RKO (cell line): ENCODE measurements at places on chromosomes 6 and 20.

GRCh38 chr6:56890683-56891429 is 64.1 kb upstream of the BEND6 start:
- peak; percentile 63 for DNase-seq

DNA sequence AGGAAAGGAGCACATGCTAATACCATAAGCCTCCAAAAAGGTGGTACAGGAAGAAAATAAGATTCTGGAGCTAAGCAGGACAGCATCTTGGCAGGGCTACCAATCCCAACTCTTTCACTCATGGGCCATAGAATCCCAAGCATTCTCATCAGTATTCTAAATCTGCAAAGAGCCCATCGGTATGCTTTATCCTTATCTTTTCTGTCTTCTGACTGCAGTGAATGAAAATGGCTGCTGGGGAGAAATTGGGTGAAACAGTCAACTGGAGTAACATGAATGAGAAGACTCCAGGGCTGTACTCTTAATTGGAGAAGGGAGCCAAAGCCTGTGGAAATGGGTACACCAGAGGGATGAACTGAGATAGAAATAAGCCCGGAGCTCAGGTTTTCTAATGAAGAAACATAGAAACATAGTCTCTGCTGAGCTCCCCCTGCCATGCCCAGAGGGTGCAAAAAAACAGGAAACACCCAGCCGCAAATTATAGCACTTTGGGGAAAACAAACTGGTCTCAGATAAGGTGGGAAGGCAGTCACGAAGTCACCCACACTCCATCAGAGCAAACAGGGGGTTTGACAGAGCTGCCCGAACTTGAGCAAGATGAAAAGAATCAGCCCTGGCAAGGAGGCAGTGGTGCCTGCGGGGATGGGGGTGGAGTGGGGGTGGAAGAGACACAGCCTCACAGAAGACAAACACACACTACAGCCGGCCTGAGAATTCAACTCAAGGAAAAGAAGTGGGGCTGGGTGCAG is 35.4 kb upstream of the E2F3 start:
- no peak for DNase-seq

DNA sequence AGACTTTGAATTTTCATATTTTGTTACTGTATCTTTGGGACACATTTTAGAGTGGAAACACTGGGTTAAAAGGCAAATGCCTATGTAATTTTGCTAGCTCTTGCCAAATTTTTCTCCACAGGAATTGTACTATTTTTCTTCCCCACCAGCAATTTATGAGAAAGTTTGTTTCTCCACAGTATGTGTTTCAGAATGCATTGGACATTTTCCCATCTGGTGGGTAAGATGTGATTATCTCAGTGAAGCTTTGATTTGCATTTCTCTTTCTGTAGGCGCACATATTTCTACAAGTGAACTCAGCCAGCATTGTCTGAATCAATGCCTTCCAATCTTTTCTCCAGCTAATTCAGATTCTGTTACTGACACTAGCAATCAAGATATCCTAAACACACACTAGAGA is 157.8 kb downstream of the RCAN2 start:
- no peak for DNase-seq

DNA sequence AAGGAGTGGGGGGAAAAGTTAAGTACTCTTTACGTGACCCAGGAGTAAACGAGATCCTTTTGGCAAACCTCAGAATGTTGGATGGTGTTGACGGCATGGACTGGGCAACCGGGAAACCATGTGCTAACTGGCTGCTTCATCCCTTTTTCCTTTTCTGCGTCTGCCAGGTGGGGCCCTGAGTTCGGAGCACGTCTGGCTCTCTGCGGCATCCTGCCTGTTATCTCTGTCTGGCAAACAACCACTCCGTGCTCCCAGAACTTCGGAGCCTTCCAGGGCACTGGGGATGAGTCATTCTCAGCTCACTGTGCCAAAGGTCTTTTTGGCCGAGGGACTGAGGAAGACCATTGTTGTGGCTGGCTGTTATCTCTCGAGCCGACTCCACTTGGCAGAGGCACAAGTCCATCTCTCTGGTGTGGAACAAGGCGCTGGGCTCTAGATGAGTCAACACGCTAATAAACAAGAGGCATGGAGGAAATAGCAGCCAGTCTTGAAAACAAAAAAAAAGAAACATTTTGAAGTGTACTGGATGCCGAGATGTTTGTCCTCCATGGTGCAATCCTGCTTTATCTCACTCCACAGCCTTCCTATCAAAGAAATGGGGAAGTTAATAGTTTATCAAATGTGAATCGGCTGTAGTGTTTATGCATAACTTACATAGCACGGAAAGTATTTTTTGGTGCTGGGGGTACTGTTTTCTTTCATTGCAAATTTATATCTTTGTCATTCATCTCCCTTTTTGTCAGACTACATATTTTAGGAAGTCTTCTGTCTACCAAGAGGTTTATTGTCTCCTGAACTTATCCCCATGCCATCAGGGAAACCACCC is 64.6 kb upstream of the TXNDC5 start:
- peak; percentile 11 for DNase-seq

- DNase-seq: no peak
These were observed 259.8 kb upstream of the FLRT3 start for GRCh38 chr20:14597206-14597715.

DNA sequence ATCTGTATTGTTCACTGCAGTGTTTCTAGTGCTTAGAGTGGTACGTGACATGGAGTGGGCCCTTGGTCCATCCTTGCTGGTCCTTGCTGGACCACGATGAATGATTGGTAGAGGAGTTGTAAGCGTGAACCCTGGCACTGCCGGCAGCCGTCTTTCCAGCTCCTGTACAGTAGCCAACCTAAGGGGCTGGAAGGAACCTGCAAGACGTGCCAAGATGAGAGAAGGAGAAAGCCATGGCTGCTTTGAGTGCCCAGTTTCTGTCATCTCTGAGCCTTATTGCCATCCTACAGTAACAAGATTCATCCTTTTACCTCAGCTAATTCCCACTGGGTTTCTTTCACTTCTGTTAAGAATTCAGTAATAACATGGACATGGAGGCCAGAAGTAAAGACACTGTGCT is 5.9 kb downstream of the DHX35 start:
- no peak for DNase-seq

DNA sequence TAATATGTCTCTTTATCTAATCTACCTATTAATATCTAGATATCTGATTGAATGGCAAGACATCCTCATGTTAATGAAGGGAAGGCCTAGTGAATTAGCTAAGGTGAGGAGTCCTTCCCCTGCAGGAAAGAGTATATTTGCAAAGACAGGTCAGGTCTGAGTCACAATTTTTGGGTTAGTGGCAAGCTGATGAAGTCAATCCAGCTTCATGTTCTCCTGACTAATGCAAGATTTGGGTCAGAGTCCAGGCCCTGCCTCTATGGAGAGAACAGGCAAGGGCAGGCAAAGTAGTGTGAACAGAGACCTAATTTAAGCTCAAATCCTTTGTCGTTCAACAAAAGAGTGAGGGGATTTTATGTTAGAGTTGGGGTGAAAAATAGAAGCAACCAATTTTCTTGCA is 496.7 kb downstream of the BMP2 start:
- DNase-seq: no peak

- no peak for DNase-seq
These were observed 50.0 kb downstream of the LAMA4 start for GRCh38 chr6:112204350-112204706.

- DNase-seq: no peak
These were observed 420.9 kb upstream of the PLCB4 start for GRCh38 chr20:8647961-8648441.

DNA sequence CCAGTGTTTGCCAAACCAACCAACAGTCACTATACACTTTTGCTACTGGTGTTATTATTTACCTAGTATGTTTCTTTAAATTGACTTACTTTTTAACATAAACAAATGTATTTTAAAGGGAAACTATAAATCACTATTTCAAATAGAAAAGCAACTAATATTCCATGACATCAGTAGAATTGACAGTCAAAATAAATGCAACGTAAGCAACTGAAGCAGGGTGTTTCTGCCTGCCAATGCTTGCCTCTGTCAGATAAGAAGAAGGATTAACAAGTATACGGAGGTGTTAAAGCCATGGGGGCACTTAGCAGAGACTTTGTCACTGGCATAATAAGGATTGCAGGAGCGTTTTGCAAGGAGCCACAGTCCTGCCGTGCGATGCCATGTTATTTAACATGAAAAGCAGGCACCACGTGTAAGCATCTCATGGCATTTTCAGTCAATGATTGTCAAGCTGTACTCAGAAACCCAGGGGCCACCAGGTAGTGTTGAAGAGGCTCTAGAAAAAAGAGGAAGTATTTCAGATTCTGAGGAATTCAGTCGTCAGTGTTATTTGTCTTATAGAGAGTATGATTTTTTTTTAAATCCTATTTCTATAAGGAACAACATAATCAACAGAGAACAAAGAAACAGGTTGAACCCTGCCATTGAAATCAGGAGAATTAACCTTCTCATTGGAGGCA is 131.7 kb downstream of the BFSP1 start:
- DNase-seq: no peak

DNA sequence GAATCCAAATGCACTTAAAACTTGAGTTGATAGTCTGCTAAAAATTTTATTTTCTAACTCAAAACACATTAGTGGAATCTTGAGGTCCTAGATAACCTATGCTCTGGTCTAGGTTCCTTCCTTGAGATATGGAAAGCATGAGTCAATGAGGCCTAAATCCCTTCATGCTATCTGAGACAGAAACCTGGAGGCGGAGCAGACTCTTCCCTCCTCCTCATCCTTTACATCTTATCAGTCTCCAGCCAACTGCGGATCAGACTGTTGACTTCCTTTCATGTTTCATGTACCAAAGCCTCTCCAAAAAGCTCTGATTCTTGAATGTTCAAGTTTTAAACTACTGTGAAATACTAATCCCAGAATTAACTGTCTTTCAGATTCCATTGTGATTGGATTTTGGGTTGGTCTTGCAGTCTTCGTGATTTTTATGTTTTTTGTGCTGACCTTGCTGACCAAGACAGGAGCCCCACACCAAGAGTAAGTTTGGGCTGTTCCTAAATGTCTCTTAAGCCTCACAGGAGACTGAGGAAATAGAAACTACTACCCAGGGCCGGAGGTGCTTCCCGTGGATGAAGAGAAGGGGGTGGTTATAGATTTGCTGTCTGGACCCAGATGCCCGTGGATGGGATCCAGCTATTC is 29.1 kb downstream of the MRAP2 start:
- DNase-seq: no peak

DNA sequence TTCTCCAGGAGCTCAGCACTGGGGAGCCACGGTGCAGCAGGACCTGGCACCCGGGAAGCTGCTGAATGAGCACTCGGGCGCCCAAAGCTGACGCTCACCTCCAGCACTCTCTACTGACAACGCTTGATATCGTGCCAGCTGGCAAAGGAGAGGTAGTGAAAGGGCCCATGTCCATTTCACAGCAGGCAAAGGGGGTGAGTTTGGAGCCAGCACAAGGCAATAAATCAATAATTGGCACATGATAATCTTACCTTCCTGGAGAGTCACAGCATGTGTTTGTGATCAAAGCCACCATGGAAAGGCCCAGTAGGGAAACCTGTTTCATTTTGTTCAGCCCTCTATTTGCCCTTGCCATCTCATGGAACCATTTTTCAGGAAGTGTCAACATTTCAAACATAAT is 23.3 kb upstream of the SMIM26 start:
- DNase-seq: no peak

GRCh38 chr6:23446469-23446967 is 679.5 kb upstream of the NRSN1 start:
- DNase-seq: peak; percentile 17

- DNase-seq: peak; percentile 97
These were observed 1.6 kb upstream of the KIF16B start for GRCh38 chr20:16574656-16575355.

DNA sequence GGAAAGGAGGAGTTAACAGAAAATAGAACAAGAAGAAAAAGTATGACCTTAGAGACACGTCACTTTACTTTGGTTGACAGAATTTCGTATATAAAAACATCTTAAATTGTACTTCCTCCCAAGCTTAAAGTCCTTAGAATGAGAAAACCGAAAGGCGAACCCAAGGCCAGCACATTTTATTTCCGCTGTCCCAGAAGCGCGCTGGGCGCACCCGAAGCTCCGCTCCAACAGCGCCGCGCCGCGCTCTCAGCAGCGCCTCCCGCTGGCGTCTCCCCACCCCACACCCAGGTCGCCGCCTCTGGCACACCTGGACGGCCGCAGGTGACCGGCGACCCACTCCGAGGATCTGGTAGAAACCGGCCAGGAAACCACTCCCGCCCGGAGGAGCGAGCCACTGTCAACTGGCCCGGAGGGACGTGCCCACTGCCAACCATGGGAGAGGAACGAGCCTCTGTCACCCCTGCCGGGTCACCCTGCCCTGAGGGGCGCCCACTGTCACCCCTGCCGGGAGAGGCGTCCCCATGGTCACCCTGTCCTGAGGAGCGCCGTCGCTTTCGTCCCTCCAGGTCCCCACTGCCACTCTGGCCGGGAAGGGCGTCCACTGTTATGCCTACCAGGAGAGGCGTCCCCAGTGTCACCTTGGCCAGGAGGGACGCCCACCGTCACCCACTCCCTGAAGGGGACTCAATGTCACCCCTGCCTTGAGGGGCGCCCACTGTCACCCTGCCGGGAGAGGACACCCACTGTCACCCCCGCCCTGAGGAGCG is 824 bp downstream of the MPC1 start:
- DNase-seq: peak; percentile 80

DNA sequence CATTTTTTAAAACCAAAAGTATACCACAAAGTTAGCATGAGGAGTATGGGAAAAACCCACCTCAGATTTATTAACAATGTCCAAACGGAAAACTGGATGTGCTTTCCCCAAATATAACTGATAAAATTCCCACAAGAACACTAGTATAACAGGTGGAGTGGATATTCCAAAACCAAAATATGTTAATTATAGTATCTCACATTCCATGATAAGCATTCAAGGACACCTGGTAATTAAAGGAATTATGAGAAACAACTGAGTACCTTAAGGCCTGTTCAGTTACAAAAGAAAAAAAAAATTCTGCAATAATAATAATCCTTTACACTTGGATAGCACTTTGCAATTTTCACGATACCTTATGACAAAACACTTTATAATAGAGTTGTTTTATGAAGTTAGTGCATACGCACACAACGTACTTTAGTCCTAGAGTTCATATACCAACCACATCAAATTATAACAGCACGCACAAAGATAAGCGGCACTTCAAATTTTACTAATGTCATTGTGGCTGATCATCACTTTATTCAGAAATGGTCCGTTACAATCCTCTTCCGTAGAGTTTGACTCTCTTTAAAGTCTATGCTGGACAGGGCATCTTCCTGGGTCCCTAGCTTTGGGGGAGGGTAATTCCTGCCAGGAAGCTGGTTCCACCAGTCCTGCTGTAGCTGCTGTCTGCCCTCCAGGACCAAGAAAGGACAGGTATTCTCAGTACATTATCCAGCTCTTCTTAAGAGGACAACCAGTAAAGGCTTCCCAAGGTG is 1.7 kb downstream of the CDK19 start:
- no peak for DNase-seq

GRCh38 chr6:166253778-166254204 is 54.4 kb downstream of the PRR18 start:
- DNase-seq: no peak

GRCh38 chr20:8401556-8401955 is 269.5 kb downstream of the PLCB1 start:
- no peak for DNase-seq

DNA sequence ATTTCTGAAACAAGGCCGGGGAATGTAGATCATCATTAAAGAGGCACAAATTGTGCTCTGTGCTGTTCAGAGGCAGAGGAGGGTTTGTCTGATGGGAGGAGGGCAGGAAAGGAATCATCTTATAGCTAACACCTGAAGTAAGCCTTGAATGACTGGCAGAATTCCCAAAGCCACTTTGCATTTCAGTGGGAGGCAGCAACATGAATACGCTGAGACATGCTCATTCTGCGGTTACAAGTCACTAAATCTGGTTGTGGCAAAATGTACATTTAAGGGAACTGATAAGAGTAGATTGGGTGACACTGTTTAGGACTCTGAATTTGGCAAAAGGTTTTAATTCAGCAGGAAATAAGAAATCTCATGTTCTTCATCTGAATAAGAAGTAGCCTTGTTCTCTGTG is 4.4 kb upstream of the COL19A1 start:
- DNase-seq: no peak
